Germinal center (tissue), 1 donor: ENCODE measurements at places on chromosomes 5 and 9.

GRCh38 chr5:74145951-74146350 is 494.6 kb downstream of the ENC1 start:
- DNase-seq: no peak

- no peak for DNase-seq
Observed at GRCh38 chr5:149904293-149904886, 40.2 kb downstream of the PDE6A start.

DNA sequence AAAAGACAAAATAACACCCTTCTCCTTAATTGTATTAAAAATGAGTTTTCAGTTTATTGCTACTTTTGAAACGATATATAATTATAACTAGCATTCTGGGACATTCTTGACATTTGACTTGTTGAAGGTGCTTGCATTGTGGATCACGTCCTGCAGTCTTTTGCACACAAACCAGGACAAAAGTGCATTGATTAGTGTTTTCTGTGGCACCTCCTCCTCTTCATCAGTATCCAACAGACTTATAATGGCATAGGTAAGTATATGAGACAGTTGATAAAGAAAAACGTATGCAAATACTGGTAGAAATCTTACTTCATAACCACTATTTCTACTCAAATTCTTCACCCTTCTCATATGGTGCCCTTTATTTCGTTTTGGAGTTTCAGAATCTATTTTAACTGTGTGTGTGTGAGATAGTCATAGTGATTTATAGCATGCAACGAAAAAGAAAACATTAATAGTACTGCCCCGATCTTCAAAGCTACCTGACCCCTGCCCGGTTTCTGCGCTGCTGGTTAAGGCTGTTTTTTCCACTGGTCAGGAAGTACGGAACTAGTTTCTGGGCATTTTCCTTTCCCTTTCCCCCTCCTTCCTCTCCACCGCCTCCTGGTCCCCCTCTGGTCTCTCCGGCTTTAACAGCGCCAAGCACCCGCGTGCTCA is 639 bp upstream of the RASA1 start:
- peak; percentile 5 for DNase-seq

GRCh38 chr5:115465431-115465830 is 79.1 kb downstream of the FEM1C start:
- DNase-seq: no peak

GRCh38 chr5:900781-901180 is 8.1 kb downstream of the TRIP13 start:
- DNase-seq: no peak

- no peak for DNase-seq
Observed at GRCh38 chr9:98099346-98099745, 19.7 kb downstream of the TRIM14 start.

DNA sequence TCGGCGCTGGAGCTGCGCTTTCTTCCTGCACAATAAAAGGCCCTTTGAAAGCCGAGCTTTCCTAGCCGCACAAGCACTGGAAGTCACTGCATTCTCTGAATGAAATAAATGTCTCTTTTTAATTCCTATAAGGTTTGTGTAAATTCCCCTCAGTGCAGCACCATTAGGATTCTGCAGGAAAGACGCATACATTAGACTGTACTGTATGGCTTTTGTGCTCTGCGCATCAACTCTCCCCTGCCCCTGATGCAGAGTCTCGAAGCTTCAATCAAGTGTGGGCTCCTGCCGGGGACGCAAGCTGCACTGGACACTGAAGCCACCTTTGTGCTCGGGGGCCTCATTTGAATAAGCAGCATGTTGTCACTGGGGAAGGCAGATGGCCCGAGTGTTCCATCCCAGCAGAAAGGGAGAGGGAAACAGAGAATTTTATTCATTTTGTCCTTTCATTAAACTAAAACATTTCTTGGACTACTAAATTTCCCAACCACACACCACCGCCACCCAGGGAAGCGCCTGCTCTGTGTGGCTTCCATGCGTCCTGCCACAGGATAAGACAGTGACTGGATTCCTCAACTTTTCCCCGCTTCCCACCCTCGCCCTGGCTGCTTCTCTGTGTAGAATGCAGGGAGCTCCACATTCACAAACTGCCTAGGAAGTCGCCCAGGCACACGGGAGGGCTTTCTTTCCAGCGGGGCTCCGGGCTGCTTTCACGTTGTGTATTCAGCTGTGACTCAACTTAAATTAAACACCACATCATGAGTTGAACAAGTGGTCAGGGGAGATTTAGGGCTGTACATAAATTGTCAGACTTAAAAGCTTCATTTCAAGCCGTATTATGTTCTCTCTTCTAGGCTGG is 635.4 kb downstream of the IRX1 start:
- DNase-seq: no peak

- DNase-seq: no peak
Observed at GRCh38 chr9:82467436-82467835, 478.9 kb downstream of the SPATA31D1 start.

GRCh38 chr5:121189342-121190305 is 662.1 kb upstream of the FTMT start:
- no peak for DNase-seq

GRCh38 chr5:116739571-116739970 is 164.9 kb upstream of the SEMA6A start:
- no peak for DNase-seq

- DNase-seq: no peak
Observed at GRCh38 chr5:16886793-16887345, 49.2 kb downstream of the MYO10 start.

- DNase-seq: no peak
Observed at GRCh38 chr9:34346873-34347799, 17.8 kb downstream of the NUDT2 start.
